HFF-Myc (cell line): ENCODE measurements at places on chromosomes 1 and 21.

- DNase-seq: no peak
Observed at GRCh38 chr1:2979191-2980072, 41.8 kb upstream of the ACTRT2 start.

DNA sequence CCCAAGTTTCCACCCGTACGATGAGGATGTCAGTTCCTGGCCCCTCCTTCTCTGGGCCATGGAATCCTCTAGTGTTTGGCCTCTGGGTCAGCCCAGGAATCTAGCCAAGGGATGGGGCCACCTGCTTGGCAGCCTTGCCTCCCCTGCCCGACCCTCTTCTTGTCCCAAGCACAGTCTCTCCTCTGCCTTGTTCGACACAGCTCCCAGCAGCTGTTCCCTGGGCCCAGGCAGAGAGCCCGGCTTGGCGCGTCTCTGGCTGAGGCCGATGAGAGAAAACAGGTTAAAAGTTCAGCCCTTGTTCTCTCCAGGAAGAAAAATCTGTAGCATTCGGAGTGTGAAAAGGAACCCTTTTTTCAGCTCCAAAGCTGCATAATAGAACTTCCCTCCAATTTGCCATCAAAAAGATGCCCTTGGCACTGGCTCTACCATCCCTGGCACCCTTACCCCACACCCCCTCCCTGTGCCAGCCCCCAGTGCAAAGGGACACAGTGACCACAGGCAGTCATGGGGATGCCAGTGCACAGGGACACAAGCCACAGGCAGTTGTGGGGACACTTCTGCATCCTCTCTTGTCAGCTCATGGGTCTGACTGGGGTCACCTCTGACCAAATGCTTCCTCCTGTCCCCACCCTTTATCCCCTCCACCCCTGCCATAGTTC, 68.4 kb downstream of the EPHB2 start:
- no peak for DNase-seq

DNA sequence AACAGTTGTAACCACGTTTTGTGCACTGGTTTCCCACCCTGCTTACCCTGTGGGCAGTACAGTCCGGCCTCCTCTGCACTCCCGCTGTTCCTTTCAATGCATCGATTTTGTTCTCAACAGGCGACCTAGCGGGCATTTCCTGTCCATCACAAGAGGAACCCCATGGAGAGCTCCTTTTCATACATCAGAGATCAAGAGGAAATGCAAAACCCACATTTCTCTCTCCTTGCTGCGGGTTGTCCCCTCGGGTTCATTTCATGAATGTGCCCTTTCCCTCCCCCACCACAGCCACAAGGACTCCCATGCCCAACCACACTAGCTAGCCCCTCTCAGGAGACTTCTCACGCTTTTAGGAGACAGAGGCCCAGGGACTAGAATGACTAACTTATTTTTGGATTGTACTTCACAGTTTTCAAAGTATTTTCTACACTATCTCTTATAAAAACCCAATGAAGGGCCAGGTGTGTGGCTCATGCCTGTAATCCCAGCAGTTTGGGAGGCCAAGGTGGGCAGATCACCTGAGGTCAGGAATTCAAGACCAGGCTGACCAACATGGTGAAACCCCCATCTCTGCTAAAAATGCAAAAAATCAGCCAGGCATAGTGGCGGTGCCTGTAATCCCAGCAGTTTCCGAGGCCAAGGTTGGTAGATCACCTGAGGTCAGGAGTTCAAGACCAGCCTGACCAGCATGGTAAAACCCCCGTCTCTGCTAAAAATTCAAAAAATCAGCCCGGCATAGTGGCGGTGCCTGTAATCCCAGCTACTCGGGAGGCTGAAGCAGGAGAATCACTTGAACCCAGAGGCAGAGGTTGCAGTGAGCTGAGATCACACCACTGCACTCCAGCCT, 18.4 kb downstream of the ATP1A4 start:
- DNase-seq: no peak

DNA sequence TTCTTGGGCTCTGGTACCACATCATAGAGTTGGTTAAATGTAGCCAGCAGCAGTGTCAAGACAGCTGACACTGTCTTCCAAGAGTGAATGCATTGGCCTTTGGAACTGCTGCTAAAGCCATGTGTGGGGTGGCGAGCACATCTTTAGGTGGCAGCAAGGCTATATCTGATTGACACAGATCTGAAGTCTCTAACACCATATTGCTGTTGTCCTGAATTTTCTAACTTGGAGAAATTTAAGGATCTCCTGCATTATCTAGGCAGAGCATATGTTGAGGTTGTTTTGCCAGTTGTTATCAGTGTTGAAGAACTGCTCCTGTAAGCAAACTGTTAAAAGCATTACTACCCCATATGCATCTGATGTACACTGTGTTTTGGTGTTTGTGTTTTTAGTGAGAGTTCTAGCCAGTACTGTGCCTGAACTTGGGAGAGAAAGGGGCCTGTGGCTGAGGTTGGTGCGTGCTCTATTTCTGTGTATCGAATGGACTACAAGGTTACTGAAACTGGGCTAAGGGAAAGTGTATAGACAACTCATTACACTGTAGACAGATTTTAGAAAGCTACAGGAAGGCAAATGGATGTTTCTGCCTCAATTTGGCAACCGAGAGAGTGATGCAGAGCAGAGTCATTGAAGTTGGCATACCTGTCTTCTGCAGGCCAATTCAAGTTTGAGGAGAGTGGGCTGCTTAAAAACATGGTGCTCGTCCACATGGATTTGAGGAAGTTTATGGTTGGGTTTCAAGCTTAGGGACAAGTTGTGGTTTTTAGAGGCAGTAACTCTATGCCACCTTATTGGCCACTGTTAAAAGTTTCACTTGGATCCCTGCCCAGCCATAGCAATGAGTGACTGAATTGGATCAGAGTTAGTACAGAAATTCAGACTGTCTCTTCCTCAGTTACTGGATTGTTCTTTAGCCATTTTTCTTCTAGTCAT, 16.9 kb downstream of the DYRK3 start:
- no peak for DNase-seq

GRCh38 chr1:84103197-84103992, 40.7 kb upstream of the PRKACB start:
- DNase-seq: peak; percentile 65

- DNase-seq: no peak
Observed at GRCh38 chr1:176744142-176744541, 281.2 kb downstream of the PAPPA2 start.

DNA sequence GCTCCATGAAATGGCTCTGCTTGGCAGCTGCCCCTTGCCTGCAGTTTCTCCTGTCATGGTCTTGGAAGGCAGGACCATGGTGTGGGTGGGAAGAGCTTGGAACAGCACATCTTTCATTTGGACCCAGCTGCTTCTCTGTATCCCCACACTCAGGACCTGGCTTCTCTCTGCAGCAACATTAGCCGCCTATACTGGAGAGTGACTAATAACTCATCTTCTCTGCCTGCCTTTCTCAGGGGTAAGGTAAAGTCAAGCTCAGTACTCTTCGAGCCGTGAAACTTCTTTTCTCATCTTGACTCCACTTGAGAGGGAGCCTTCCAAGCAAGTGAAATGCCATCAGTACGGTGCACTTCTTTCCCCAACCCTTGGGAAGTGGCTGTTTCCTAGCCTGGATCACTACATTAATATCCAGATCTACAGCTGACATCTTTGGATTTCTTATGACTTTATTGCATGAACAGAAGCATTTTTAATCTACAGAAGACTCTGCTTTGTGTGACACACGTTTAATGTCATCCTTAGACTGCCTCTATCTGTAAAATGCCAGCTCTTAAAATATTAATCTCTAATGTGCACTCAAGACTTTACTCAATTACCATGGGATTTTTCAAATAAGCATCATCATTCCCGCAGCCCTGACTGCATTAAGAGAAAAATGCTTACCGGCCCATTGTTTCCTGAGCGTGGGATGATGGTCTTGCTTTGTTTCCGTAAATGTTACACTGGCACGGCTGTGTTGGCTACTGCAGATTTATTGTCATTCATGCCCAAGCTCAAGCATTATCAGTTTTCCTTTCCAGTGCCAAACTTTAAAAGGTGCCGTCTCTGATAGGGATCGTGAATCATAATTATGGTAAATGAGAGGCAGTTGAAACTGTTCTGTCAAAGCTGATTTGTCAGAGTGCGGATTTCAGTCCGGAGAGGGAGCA, 242.9 kb downstream of the HHAT start:
- DNase-seq: no peak

DNA sequence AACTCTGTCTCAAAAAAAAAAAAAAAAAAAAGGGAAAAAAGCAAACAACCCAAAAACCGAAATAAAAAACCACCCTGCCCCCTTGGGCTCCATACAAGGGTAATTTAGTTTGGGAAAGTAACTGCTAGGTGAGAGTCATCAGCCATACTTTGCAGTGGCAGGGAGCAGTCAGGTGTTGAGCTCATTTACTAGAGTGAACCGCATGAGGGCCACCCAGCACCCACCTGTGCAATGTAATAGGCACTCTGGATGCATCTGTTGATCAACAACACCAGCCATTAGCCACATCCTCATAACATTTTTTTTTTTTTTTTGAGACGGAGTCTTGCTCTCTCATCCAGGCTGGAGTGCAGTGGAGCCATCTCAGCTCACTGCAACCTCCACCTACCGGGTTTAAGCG, 9.1 kb downstream of the INAVA start:
- no peak for DNase-seq

DNA sequence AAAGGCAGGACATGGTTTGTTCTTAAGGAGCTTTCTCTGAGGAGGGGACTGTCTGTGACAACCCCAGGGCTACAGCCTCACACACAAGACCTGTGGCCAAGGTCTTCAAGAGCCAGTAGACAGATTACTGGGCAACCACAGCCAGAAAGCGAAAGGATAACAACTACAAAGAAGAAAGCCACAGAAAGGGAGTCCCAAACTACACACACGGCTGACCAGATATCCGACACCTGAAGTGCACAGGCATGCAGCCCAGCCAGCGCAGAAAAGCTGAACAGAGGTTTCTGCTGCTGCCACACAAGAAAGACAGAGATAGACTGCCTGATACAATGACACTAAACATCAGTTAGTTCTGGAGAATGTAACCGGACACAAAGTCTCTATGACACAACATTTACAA, 21.4 kb upstream of the NADK start:
- no peak for DNase-seq

GRCh38 chr1:68675336-68675735, 178.5 kb upstream of the DEPDC1 start:
- DNase-seq: no peak

GRCh38 chr1:234125283-234125682, 220.8 kb downstream of the SLC35F3 start:
- no peak for DNase-seq

GRCh38 chr1:15028102-15028501, 125.4 kb upstream of the TMEM51 start:
- DNase-seq: peak; percentile 32

DNA sequence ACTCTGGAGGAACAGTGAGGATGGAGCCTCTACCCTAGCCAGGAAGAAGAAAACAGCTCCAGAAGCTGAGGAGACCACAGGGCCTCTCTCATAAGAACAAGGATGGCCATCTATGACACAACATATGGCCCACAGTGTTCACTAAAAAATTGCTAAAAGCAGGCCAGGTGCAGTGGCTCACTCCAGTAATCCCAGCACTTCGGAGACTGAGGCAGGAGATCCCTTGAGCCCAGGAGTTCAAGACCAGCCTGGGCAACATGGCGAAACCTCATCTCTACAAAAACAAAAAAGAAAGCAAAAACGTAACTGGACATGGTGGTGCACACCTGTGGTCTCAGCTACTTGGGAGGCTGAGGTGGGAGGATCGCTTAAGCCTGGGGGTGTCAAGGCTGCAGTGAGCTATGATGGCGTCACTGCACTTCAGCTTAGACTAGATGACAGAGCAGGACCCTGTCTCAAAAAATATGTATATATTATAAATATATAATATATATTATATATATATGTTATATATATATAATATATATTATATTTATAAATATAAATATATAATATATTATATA, 103.1 kb downstream of the TOMM20 start:
- DNase-seq: no peak
